COLO829 (cell line): ENCODE measurements at places on chromosomes 3 and 15.

DNA sequence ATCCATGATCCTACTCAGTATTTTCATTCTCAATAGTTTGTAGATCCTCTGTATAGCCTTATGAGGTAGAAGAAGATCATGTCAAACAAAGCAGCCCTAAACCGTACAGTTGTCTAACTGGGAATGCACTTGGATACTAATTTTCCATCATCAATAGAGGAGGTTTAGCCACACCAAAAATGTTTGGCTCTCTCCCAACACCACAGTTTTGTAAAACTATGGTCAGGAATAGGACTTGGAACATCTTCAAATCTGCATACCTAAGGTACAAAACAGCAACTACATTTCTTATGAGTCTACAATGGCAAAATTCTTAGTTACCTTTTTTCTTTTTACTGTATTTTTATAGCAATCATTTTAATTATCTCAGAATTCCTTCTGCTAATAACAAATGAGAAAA is 1001.6 kb downstream of the ROBO2 start:
- DNase-seq, result no peak

DNA sequence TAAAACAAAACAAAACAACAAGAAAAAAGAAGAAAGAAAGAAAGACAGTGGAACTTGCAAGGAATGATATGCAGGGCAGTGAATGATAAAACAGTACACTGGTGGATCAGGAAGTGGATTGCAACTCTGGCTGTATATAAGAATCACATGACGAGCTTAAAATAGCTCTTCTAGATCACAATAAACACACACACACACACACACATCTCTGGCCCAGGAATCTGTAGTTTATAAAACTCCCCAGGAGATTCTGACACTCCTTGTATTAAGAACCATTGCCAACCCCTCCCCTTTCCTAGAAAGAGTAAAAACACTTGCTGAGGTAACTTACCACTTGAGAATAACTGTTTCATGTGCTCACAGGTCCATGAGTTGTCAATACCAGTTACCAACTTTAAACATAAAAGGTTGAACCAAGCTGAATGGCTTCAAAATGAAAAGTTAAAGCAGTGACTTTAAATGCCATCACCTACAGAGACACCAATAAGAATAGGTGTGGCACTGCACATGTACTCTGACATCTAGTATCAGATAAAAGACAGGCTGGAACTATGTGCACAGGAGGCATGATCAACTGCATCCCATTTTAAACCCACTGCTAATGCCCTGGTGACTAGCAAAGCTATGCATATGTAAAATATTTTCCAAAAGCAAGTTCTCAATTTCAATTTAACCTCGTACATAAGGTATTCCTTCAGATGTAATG is 3.9 kb downstream of the CPOX start:
- DNase-seq, result no peak

GRCh38 chr3:36493051-36493450 is 112.7 kb downstream of the STAC start:
- DNase-seq, result no peak

DNA sequence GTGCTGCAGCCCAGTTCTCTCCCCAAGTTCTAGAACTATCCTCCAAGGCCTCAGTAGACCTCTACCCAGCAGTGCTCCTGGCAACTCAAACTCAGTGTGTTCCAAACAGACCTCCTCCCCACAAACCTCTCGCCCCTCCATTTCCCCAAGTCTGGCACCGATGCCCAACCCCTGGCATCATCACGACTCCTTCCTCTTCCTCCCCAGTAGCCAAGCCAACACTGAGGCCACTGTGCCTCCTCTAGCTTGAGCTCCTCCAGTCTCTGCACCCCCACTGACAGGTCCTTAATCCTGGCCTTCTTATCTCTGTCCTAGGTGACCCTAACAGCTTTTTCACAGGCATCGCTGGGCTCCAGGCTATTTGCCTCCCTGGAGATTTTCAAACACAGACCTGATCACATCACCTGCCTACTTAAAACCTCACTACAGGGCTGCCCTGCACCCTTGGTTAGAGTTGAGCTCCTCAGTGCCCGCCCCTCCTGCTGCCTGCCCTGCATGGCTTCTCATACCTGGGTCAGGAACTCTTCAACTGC is 6.8 kb downstream of the ARPIN start:
- no peak for DNase-seq

DNA sequence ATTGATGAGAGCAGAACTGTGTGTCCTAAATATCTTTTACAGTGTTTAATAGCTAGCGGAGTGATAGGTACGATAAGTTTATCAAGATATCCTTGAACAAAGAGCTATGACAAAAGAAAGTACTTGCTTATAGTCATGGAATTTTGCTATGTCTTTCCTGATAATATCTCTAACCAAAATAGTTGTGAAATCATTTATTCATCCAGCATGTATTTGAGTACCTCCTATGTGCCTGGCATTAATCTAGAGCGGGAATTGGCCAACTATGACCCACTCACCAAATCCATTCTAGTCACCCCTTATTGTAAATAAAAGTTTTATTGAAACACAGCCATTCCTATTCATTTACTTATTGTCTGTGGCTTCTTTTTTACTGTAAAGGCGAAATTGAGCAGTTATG is 46.6 kb downstream of the ZFAND6 start:
- no peak for DNase-seq

GRCh38 chr3:72329354-72329753 is 518.9 kb downstream of the SHQ1 start:
- no peak for DNase-seq

DNA sequence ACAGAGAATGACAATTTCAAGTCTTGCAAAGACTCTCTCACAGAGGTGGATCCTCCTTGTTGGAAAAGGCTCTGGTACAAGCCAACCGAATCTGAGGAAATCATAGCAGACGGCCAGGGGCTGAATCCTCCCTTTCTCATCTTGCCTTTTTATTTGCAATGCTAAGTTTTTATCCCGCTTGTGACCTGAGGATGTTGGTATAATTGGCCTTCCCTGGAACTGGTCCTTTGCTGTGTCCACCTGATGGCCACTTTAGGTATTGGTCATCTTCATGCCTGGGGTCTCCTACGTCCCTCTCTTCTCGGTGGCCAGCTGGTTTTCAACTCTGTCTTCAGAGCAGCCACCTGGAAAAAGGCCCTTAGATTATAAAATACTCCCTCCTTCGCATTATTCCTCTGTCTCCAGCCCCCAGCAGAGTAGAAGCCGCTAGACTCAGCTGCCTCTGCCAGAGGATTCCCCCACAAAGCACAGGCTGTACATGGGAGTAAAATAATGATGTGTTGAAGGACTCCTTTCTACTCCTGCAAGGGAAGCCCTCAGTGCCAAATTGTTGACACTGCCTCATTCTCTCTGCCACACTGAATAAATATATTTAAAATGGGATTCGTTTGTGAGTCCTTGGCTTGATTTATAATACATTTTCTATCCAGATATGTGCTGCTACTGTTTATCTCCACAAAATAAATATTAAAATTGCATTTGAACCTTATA is 208.9 kb upstream of the CFAP20DC start:
- DNase-seq, result no peak

GRCh38 chr3:171898192-171898591 is 55.0 kb downstream of the TMEM212 start:
- DNase-seq, result no peak

- DNase-seq, result no peak
These were observed 425.3 kb upstream of the UBE2E2 start for GRCh38 chr3:22777834-22778233.

DNA sequence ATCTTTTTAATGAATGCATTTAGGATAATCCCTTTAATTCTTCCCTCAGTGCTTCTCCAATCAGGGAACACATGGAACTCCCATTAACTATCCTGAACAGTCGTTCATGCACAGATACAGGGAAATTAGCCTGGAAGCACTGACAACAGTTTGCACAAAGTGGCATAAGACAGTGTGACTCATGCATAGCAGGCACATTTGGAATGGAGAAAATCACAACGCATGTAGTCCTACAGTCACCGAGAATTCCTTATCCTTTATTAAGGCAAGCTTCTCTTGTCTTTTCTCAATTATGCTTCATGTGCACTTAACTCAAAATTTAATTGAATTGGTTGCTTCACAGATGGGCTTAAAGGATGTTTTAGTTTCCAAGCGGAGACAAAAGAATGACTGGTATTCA is 155.0 kb upstream of the CRBN start:
- no peak for DNase-seq

DNA sequence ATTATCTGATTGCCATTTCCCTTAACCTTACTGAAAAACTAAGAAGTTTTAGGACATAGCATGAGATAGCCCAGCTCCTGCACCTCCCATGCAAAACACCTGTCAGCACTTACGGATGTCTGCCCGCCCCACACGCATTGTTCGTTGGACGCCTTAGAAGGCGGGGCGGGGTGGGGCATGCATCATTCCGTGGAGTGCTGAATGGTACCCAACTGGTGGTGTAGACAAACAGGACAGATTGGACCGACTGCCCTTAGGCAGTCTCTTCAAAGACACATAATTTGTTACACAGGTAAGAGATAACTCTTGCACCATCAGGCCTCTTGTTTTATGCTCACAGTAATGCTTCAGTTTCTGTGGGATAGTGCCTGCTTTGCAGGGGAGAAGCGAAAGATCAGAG is 93.8 kb downstream of the SMAD6 start:
- DNase-seq, result no peak

- DNase-seq, result no peak
These were observed 132.4 kb downstream of the GOLGA6L6 start for GRCh38 chr15:20409247-20409646.

DNA sequence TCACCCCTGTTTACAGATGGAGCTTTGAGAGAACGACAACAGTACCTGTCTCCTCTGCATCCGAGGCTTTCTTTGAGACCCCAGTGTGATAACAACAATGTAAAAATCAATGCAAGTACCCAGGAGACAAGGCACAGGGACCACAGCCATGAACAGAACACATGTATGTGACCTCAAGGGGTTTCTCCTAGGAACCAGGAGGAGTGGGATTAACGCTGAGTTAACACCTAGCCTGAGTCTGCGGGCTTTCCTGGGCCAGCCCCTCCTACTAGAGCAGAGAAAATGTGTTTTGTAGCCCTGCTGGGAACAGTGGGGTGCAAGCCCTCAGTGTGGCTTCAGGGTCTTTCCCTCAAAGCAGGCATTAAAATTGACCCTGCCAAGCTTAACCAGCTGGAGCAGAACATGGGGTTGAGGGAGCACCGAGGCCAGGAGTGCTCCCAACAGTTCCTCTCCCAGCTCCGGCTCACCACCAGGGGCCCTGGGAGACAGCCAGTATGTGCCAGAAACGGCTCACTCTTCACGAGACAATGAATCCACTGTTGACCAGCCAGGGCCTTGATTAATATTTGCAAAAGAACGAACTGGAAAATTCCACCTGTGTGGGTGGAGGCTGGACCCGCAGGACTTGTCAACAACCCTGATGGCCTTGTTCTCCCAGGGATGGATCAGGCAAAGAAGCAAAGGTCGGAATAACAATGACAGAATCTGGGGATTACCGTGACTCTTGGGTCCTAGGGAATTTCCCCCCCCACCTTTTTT is 3.6 kb downstream of the CHDH start:
- DNase-seq, result peak; percentile 91

- DNase-seq, result no peak
These were observed 361.3 kb downstream of the ULK4 start for GRCh38 chr3:41600616-41601015.

GRCh38 chr15:68404056-68404798 is 27.7 kb downstream of the ITGA11 start:
- DNase-seq, result no peak

GRCh38 chr3:144989807-144990206 is 1018.2 kb downstream of the DIPK2A start:
- no peak for DNase-seq

- no peak for DNase-seq
These were observed 131.1 kb downstream of the NUP210 start for GRCh38 chr3:13288732-13289718.

DNA sequence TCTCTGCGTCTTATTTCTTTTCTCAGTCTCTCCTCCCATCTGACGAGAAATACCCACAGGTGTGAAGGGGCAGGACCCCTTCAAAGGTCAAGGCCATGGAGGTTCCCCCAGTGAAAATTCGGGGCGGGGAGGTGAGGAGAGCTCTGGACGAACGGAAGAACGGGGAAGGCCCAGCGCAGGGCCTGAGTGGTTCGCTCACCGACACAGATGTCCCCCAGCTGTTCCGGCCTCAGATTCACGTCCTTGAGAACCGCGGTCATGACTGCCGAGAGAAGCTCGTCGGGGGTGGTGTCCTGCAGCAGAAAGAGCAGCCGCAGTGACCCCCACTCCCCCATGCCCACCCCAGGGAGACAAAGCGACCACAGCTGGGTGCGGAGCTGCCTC is 542 bp downstream of the ACAA1 start:
- no peak for DNase-seq

DNA sequence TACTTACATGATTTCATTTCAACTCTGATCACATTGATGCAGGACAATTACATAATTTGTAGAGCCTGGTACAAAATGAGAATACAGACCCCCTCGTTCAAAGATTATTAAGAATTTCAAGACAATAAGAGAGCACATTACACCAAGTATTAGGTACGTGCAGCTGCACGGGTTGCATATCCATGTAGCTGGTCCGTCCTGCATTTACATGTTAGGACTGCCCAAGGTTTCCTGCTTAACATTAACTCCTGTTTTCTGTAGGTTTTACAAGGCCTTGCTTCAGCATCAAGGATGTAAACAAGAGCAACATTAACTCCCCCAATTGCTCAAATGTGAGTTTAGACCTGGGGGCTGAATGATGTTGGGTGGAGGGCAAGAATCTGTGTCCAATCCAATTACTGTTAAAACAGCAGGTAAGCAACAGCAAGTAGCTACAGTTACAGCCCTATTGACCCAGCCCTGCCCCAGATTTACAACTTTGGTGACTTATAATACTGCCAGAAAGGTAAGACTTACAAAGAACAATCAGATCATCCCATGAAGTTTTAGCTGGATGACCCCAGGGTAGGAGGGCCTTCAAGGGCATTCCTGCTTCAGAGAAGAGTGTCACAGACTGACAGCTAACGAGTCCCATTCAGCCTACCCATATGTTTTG is 127.4 kb upstream of the PPP2R3A start:
- DNase-seq, result no peak

GRCh38 chr3:118766306-118766669 is 268.4 kb downstream of the IGSF11 start:
- DNase-seq, result no peak

GRCh38 chr3:162678941-162679340 is 1182.3 kb downstream of the OTOL1 start:
- DNase-seq, result no peak

- DNase-seq, result peak; percentile 10
These were observed 142.4 kb upstream of the TMC3 start for GRCh38 chr15:81516461-81516860.

DNA sequence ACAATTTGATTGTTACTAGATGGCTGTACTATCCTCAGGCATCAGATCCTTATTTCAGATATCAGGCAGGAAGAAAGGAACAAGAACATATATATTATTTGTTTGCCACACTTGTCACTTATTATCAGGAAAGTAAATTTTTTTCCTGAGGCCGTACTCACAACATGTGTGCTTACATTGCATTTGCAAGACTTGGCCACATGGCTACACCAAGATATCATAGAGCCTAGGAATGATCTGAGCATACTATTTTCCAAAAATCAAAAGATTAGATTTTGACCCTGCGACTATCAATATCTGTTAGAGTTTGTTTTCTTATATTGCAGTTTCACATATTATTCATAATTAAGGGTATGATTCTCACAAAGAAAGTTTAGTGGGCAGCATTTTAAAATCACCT is 426.2 kb upstream of the BCHE start:
- no peak for DNase-seq

GRCh38 chr15:29632671-29633406 is 189.4 kb downstream of the TJP1 start:
- DNase-seq, result no peak
